ENCODE measurements at places on chromosomes 1 and 21.

- DNase-seq: no peak
Measured at GRCh38 chr1:119617751-119618691, 30.0 kb downstream of the ZNF697 start.

DNA sequence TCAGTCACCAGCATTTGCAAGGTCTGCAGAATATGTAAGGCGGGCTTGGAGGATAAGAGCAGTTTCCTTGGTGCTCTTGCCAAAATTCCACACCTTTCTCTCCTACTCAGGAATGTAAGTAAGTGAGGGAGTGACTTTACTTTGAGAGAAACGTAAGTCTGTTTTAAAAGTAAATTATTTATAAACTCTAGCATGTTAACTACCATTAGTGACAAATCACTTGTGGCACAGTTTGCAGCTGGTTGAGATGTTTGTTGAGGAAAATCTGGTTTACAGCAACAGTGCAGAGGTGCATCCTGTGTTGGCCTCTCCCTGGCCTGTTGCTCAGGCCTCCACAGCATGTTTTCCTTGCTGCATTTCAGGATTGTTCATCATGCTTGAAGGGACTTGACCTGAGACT lies 8.5 kb downstream of the CGN start:
- DNase-seq: no peak

- DNase-seq: no peak
Measured at GRCh38 chr1:247334378-247335133, 2.9 kb upstream of the ZNF496 start.

GRCh38 chr1:42963378-42964043 lies 4.8 kb upstream of the SLC2A1 start:
- no peak for DNase-seq

DNA sequence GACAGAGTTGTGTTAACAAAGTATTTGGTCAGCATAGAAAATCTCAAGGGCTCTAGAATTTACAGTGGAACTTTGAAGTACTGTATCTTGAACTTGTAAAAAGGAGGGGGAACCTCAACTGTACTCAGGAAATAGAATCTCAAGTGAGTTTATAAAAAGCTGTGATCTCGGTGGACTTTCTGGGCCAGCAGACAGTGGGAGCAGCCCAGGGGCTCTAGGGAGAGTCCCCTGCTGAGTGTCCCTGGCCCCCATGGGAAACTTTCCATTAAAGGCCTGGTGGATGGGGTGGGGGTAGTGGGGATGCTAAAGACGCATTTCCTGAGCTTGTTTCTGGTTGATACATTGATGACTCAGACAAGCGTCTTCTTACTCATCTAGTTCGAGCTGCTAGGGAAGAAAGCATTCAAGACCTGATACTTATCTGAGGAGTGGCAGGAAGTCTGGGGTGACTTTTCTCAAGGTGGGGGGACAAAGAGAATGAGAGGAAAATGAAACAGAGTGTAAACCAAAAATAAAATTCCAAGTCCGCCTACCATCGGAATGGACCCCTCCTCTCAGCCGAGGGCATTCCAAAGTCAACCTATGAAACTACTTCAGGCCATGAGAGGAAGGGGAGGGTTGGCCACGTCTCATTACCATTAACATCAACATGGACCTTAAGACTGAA lies 65.5 kb downstream of the NID1 start:
- no peak for DNase-seq
